HFFc6 (cell line): ENCODE measurements at places on chromosomes 1 and 21. TPM values are rescaled to one million over a fixed set of nuclear protein-coding genes. Genes with fewer than 3 reads are reported as not detected.
A peak's percentile ranks its signal among the peaks of the same experiment; 100 is the strongest.

ITGB2 gene
- total RNA-seq: 0.33 to 0.69 TPM in 2 of 3 replicates, not detected in the other

IL22RA1 gene
- not detected in 3 replicates for total RNA-seq

DCST1 gene
- total RNA-seq: not detected in 3 replicates

NTNG1 gene
- total RNA-seq: 1.8 to 8.0 TPM (median 7.8 TPM) in 3 replicates

INKA2 gene
- total RNA-seq: 1.8 to 2.8 TPM (median 2.0 TPM) in 3 replicates

DNA sequence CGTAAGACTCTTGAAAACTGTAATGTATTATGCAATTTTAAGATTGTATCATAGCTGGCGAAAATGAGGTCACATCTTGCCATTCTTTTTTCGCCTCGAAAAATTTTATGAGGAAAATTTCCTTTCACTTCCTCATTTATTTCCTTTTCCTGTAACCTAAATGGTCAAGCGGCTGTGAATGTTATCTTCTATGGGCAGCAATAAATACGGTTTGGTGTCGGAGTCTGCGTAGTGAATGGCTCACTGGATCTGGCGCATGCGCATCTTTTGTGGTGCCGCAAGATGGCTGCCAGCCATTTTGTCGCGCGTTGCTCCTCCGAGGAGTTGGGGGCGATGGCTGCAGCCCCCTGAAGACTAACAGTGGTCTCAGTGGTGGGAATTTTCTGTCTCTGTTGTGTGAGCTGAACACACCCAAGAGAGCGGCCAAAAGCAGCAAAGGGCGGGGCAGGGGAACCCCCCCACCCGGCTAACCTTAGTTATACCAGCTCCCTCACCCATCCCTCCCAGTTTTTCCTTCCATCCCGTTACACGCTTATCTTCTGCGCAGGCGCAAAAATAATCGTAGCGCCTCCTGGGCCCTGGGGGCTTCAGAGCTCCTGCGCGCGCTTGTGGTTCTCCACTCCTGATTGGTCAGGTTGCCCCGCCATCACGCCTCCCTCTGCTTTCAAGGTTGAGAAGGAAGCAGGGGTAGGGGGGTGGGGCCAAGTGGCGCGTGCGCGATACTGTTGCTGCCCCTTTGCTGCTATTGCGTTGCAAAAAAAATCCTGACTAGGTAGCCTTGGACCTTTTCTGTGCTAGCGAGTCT, at the start of gene RPRD2:
TSS of gene RPRD2 (plus strand) at position 722 of the 805 bp plus-strand sequence. CDS start 568 bp downstream, outside the sequence.
- H3K27me3 ChIP-seq: peaks cover 2% of the 10 kb centered on the region; the same call in 1 of the 2 replicates
- peaks cover 37% of the 10 kb centered on the region for H3K4me1 ChIP-seq
- peaks cover 14% of the 10 kb centered on the region for H3K36me3 ChIP-seq
- peak; percentile 99 for DNase-seq
- peak within 1 kb of the TSS; percentile 94 for H3K4me3 ChIP-seq

DNA sequence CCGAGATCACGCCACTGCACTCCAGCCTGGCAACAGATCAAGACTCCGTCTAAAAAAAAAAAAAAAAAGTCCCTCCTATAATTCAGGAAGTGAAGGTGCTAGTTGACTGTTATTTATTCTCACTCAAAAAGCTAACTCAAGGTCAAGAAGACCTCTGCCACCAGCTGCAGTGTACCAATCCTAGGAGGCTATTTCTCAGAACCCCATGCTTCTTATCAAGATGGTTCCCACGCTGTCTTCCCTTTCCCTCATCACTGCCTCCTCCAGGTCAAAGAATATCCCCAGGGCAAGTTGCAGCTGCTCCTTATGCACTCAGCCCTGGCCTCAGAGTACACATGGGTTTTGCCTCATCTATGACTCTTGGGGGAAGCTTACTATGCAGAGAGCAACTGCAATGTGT, 53.6 kb downstream of the RERE start:
- no peaks in the 10 kb centered on the region; the same call in 1 of the 2 replicates for H3K36me3 ChIP-seq
- H3K27ac ChIP-seq: no peak overlapping the region
- H3K27me3 ChIP-seq: no peaks in the 10 kb centered on the region
- DNase-seq: no peak
- H3K4me3 ChIP-seq: no peak overlapping the region

DNA sequence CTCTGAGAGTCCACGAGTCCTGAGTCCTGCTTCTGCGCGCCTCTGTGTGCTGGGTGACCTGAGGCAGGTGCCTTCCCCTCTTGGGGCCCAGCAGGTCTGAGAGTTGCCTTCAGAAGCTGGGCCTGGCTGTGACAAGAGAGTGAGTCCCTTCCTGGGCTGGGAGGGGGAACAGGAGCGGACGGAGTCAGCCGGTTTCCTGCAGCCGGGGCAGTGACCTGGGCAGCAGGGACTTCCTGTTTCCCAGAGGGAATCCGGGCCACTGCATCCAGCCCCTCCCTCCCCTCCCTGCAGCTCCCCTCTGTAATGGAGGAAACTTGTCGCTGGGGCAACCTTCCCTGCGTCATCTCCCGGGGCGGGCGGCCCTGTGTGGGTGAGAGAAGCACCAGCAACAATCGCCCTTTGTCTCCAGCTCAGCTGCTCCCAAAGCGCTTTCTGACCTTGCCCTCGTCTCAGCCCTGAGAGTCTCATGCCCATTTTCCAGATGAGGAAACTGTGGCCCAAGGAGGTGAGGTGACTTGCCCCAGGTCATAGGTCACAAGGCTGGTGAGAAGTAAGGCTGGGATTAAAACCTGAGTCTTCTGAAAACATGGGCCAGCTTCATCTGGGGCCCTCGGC, 61.1 kb downstream of the SDC3 start:
- no peak overlapping the region for H3K27ac ChIP-seq
- no peak overlapping the region for H3K4me3 ChIP-seq
- peaks cover 11% of the 10 kb centered on the region for H3K4me1 ChIP-seq
- H3K27me3 ChIP-seq: peaks cover 38% of the 10 kb centered on the region
- no peaks in the 10 kb centered on the region for H3K36me3 ChIP-seq
- no peak for DNase-seq

DNA sequence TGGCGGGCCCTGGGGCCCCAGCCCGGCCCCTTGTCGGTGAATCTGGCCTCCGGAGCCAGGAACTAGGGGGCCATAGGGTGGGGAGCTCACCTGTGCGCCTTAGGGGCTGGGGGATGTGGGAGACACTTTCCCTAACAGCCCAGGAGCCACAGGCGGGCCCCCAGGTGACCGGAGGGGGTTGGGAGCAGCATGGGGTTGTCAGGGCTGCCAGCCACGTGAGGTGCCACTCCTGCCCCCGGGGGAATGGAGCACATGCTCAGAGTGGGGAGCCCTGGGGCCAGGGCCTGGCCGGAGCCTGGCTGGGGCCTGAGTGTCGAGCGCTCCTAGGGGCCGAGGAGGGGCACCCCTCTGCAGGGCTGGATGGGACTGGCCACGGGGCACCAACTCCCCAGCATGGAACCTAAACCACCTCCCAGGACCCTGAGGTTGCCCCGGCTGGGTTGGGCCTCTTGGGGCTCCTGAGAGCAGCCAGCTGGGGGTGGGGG, 19.9 kb downstream of the PRXL2B start:
- H3K27me3 ChIP-seq: peaks cover 6% of the 10 kb centered on the region
- no peak for DNase-seq
- no peak overlapping the region for H3K27ac ChIP-seq

- no peak overlapping the region for H3K4me3 ChIP-seq
- H3K4me1 ChIP-seq: peaks cover 47% of the 10 kb centered on the region
- H3K36me3 ChIP-seq: no peaks in the 10 kb centered on the region
- H3K27me3 ChIP-seq: peaks cover 1% of the 10 kb centered on the region; the same call in 1 of the 2 replicates
- H3K27ac ChIP-seq: no peak overlapping the region
These were observed 94.9 kb downstream of the MRPL37 start for GRCh38 chr1:54294887-54295286.

DNA sequence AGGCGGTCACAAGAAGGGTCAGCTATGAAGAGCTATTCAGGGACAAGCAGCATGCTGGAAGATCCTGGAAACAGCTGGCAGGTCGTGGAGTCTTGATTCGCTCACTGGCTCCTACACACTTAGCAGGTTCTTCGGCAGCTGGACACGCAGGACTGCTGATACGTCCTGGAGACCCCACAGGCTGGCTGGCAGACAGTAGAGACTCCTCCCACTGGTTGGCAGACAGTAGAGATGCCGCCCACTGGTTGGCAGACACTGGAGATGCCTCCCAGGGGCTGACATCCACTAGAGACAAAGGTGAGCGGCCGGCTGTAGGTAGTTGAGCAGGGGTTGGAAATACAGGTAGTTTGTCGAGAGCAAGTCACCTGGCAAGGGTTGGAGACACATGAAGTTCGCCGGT, 466 bp downstream of the KRTAP11-1 start:
- H3K36me3 ChIP-seq: peaks cover 4% of the 10 kb centered on the region; the same call in 1 of the 2 replicates
- no peak overlapping the region for H3K27ac ChIP-seq
- DNase-seq: no peak
- no peak overlapping the region for H3K4me3 ChIP-seq

DNA sequence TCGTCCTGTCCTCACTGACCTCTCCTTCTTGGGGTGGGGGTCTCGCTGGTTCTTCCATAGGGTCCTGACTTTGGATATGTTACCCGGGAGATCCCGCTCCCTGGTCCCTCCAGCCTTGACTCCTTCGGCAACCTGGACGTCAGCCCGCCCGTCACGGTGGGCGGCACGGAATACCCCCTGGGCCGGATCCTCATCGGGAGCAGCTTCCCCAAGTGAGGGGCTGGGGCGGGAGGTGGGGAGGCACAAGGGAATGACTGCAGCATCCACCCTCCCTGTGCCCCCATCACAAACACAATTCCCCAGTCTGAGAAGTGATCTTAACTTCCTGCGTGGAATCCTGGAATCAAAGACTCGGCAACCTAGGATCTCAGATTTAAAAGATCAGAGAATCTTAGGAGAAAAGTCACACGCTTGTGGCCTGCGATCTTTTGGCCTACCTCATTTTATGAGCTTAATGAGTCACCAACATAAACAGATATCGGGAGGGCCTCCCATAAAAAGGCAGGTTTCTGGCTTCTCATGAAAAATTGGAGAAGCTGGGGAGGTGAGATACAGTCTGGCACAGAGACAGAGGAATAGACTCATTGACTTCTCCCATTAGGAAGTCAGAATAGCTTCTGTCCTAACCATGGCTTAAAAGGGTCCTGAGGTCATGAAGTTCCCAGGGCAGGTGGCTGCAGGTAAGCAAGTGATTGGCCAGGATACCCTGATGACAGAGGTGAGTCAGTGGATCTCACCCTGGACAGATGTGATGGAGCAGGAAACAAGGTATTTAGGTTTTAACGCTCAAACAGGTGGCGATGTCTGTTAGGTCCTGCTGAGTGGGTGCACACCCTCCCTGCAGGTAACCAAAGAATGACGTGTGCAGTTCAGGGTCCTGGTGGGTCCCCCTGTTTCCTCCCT, 15.9 kb upstream of the PADI3 start:
- peak overlapping the region; percentile 94 for H3K27ac ChIP-seq
- DNase-seq: peak; percentile 94
- no peaks in the 10 kb centered on the region; the same call in 1 of the 2 replicates for H3K27me3 ChIP-seq

DNA sequence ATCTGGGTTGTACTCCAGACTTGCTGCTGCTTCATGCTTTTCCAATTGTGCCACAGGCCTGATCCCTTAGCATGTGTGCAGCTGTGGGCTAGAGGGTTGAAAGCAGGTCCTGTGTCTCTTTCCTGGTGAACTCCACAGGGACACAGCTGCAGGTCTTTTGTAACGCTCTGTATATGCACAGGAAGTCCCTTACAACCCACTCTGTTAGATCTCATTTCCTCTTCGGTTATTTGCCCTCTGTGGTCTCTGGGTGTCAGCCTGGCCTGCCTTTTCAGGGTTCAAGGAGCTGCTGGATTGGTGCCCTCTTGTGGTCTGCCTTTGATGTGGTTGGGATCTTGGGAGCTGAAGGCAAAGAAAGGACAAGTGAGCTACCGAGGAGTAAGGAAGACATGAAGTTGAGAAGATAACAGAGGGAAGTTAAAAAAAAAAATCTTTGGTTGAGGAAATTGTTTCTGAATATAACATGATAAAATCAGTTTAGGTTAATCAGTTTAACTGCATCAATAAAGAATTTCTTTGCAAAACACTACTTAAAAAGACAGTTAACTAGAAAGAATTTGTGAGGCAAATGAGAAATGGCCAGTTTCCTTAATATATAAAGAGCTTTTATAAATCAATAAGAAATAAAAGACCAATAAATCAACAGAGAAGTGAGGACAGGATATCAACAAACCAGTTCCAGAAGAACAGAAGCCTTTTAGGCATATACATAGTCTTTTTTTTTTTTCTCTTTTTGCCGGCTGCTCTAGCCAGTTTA, 44.1 kb downstream of the UCK2 start:
- no peak overlapping the region for H3K4me3 ChIP-seq
- no peak for DNase-seq
- peaks cover 29% of the 10 kb centered on the region for H3K4me1 ChIP-seq
- H3K27ac ChIP-seq: peak overlapping the region; percentile 34
- H3K27me3 ChIP-seq: no peaks in the 10 kb centered on the region

DNA sequence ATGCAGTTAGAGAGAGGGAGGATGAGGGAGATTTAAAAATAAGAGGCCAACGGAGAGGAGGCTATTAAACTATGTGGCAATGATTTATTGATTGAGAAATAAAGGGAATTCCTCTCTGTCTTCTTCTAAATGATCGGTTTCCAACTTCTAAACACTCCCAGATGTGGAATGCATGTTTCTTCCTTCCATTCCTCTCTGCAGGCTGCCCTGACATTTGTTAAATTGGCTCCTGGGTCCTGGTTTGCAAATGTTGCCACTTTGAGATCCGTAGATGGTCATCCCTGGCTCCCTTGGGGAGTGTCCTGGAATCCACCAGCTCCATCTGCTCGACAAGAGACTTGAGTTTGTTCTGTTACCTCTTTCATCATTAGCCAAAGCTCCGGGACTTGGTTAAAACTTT, 10.3 kb upstream of the C1orf198 start:
- H3K36me3 ChIP-seq: no peaks in the 10 kb centered on the region
- peak overlapping the region; percentile 46 for H3K27ac ChIP-seq
- H3K4me1 ChIP-seq: peaks cover 45% of the 10 kb centered on the region

GRCh38 chr1:61231795-61232194, 149.4 kb downstream of the NFIA start:
- no peak overlapping the region for H3K27ac ChIP-seq
- H3K4me1 ChIP-seq: peaks cover 13% of the 10 kb centered on the region; the same call in 1 of the 2 replicates
- no peaks in the 10 kb centered on the region for H3K36me3 ChIP-seq
- no peak for DNase-seq
